ENCODE measurements at places on chromosomes 3 and 15.

GRCh38 chr3:50606596-50606995 is 5.0 kb downstream of the CISH start:
- no peak for DNase-seq

- no peak for DNase-seq
Observed at GRCh38 chr3:72245183-72245811, 460.3 kb upstream of the PROK2 start.

GRCh38 chr3:147404800-147405230 is 1.5 kb downstream of the ZIC4 start:
- DNase-seq = no peak

GRCh38 chr15:47669221-47669620 is 48.1 kb upstream of the SEMA6D start:
- DNase-seq = no peak

- no peak for DNase-seq
Observed at GRCh38 chr3:58965865-58966264, 84.0 kb downstream of the CFAP20DC start.

- peak; percentile 64 for DNase-seq
Observed at GRCh38 chr3:71360180-71360579, 223.3 kb downstream of the FOXP1 start.

DNA sequence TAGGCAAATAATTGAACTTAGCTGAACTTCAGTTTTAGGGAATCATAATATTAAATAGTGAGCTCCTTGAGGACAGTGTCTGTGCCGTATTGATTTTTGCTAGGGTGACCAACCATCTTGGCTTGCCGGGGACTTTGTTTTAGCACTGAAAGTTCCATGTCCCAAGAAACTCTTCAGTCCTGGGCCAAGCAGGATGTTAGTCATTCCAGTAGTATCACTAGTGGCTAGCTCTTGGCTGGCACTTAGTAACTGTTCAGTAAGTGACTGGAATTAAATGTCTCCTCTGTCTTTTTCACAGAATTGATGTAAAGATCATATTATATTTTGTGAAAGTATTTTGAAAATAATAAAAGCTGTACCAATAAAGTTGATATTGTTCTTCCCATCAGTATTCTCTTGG is 42.3 kb downstream of the RSRC1 start:
- DNase-seq = peak; percentile 9

GRCh38 chr15:70512772-70513362 is 250.5 kb downstream of the UACA start:
- DNase-seq = peak; percentile 73

- DNase-seq = no peak
Observed at GRCh38 chr15:82862886-82863285, 53.5 kb downstream of the WHAMM start.

- no peak for DNase-seq
Observed at GRCh38 chr3:54810401-54810800, 117.5 kb downstream of the LRTM1 start.

GRCh38 chr3:114259566-114259965 is 22.2 kb upstream of the ZNF80 start:
- no peak for DNase-seq

- no peak for DNase-seq
Observed at GRCh38 chr3:189630767-189631372, 319 bp upstream of the TP63 start.

- DNase-seq = no peak
Observed at GRCh38 chr15:33808720-33809457, 159.4 kb upstream of the CHRM5 start.

GRCh38 chr15:85031944-85032558 is 50.4 kb downstream of the PDE8A start:
- no peak for DNase-seq

GRCh38 chr3:56053727-56054126 is 414.5 kb downstream of the ERC2 start:
- no peak for DNase-seq

DNA sequence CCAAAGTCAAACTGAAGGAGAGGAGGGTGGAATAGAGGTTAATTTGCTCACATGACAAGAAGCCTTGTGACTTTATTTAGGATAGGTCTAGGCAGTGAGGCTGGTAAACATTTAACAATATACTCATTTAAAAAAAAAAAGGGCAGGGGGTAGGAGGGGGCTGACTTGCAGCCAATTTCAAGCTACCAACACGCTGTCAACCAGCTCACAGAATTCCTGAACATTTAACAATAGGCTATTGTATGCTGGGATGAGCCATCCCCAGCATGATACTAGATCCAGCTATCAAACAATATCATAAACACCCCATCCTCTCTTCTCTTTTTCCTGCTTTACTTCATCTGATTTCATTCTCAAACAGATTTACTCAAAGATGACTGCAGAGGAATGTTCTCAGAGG is 1096.3 kb upstream of the CFAP20DC start:
- no peak for DNase-seq

GRCh38 chr15:99509686-99510461 is 55.9 kb upstream of the MEF2A start:
- DNase-seq = no peak

GRCh38 chr3:9398700-9399336 is 1.4 kb downstream of the SETD5 start:
- peak; percentile 39 for DNase-seq

- no peak for DNase-seq
Observed at GRCh38 chr3:11312166-11312565, 40.0 kb downstream of the ATG7 start.

DNA sequence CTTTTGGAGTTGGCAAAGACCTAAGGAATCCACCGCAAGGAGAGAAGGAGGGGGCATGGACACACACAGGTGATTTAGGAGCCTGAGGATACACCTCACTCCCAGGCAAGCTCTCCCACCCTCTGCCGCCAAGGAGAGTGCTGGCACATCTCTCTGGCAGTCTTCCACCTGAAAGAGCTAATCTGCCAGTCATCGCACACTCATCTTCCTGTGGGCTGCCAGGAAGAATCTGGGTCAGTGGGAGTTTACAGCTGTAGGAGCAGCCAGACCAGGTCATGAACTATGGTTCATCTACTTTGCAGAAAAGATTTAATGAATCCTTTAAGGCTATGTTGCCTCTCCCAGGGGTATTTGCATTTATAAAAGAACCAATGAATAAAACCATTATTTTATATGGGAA is 170.6 kb upstream of the TSC22D2 start:
- DNase-seq = peak; percentile 86

DNA sequence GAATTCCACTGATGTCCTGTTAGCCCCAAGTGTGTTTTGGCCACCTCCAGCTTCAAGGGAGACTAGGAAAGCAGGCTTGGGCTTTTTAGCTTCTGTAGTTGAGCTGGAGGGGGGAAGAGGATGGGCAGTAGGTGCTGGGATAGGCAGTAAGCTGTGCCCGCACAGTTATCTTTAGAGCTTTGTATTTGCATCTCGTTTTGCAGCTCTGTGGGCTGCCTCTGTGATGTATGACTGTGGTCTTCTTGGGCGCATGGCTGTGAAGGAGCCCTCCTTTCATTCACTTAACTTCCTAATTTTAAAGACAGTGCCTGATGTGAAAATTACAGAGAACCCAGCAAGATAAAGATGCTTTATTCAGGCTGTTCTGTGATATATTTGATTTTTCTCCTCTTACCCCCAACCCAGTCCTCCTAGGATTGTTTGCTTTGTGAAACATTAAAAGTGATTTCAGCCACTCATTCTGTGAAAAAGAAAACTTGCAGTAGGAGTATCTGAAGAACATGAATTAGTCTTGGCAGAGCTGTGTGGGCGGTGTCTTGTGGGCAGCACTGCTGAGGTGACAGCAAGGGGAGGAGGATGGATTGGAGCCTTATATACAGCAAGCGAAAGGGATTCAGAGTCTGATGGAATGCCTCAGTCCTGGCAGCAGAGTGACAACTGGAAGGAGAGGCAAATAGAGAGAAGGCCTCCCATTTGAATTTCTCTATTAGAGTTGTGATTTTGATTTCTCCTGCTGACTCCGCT is 74.3 kb downstream of the LARS2 start:
- no peak for DNase-seq

DNA sequence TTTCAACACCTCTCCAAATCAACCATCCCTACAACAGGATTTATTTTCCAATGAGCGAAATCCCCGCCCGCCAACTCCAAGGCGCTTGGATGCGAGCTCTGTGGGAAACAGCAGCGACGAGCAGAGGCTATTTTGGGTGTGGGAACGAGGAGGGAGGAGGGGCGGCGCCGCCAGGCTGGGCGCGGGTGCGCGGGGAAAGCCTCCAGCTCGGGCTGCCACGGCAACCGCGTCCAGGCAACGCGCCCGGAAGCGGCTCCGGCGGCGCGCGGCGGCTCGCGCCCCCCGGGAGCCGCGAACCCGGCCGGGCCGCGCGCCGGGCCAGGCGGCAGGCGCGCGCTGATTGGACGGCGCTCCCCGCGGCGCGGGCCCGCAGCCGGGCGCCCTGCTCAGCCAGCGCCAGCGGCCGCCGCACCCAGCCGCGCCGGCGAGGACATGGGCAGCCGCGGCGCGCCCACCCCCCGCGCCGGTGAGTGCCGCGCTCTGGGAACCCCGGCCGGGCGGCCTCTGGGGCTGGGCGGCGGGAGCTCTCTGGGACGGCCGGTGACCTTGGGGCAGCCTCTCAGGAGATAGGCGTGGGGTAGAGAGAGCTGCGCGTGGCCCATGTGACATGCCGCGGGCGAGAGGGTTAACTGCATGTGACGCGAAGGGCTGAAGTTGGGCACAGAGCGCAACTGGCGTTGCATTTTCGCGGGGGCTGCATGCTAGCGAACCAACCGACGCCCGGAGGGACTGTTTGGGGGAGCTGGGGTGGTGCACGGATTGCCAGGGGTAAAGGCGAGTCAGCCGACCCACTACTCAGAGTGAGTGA is at the start of gene FAM81A:
FAM81A (plus strand) TSS at position 370 of the 808 bp plus-strand sequence. CDS start 20,441 bp downstream, outside the sequence.
- DNase-seq = peak; percentile 70

DNA sequence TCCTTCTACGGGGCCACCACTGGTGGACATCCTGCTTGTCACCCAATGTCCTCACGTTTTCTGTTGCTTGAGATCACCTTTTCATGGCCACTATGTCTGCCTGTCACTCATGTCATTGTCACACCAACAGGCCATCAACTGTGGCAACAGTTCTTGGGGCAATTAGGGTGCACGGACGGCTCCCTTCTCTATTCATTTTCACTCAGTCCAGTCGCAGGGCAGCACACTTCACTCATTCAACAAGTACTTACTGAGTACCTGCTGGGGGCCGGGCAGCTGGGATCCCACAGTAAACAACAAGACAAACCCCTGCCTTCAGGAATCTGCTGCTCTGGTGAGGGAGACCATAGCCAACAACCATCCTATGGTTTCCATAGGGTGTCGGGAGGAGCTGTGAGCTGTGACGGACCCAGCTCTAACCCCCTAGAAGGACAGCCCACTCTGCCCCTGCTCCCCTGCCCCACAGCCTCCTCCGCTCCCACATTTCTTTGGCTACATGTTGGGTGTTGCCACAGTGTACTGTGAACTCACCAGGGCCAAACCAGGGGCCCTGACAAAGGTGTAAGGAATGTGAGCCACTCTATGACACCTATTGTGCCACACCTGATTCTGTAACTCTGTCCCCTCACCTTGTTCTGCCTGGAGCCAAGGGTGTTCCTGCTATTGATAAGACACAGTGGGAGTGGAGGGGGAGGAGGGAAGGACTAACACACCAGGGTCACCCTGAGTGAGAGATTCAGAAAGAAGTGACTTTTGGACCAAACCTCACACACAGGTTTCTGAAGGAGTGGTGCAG is 1.9 kb downstream of the VILL start:
- no peak for DNase-seq

- no peak for DNase-seq
Observed at GRCh38 chr15:30001602-30002001, 81.2 kb upstream of the GOLGA8J start.

GRCh38 chr15:48449734-48450133 is 118.5 kb downstream of the DUT start:
- no peak for DNase-seq

- DNase-seq = no peak
Observed at GRCh38 chr3:109254770-109255169, 61.5 kb downstream of the DPPA2 start.

- DNase-seq = no peak
Observed at GRCh38 chr15:84572231-84572630, 28.6 kb upstream of the ZSCAN2 start.

DNA sequence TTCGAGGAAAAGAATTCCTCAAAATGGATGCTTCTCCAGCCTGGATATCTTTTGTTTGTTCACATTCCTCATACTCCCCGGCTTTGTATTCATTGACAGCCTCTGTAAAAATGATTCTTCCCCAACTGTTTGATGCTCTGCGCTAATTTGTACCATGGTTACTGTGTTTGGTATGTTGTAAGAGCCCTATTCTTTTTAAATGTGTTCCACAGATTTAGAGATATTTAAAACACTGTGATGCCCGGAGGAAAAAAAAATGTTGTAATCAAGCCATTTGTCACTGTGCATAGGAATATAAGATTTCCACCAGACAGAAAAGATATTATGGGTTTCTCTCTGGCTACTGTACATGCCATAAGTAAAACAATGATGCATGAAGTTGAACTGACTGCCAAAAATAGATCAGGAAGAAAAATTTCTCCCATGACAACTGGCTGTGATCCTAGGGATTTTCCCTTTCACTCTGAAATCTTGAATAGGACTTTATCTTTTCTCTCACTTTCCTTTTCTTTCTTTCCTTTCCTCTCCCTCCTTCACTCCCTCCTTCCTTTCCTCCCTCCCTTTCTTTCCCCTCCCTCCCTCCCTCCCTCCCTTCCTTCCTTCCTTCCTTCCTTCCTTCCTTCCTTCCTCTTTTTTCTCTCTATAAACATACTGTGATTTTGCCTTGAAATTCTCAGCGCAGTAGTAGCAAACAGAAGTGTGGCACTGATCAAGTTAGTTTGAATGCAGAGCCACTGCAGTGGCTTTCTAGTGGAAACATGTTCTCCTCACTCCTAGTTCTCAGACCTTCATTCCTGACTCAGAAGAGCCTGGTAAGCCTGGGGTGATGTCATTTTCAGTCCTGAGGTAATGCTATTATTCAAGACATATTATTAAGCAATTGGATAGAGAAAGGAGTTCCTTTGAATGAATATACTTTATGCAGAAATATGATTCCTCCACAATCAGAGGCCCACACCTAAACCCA is 254.9 kb upstream of the TBL1XR1 start:
- DNase-seq = peak; percentile 51

GRCh38 chr3:189202583-189202982 is 30.8 kb downstream of the TPRG1 start:
- no peak for DNase-seq

DNA sequence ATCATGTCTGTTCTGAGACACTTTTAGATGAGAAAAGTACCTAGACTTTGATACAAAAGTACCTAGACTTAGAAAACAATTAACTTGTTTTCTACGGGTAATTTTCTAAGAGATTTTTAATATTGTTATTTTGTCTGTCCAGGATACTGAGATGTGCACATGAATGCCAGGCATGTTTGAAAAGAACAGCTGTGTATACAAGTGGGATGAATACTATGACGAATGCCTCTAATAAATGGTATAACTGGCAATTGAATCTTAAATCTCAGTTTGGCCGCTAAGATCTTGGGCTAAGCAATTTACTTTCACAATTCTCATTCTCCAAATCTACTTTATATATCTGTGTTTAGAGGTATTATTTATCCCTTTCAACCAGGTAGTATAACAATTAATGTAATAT is 207.4 kb downstream of the CBLB start:
- no peak for DNase-seq

DNA sequence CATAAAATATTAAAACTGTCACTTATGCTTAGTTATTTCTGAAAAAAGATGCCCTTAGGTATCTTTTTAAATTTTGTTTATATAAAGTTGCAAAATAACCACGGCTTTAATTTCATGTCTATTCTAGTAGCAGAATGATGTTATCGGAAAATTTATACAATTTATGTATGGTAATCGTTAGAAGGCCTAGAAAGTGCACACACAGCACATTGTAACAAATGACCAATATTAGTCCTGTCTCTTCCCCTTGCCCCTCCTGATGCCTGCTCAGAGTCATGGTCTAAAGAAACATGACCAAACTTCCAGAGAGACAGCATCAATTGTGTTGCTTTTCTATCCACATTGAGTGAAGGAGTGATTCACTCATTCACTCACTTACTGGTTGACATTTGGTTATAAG is 6.2 kb upstream of the LPP start:
- DNase-seq = no peak
